ENCODE measurements at places on chromosomes 3 and 15.

GRCh38 chr15:42584031-42584765 lies 8.8 kb downstream of the STARD9 start:
- H3K27me3 ChIP-seq: no peaks in the 10 kb centered on the region
- no peak overlapping the region for H3K4me3 ChIP-seq
- H3K27ac ChIP-seq: no peak overlapping the region
- no peak for DNase-seq
- no peaks in the 10 kb centered on the region for H3K36me3 ChIP-seq

GRCh38 chr15:25508369-25509002 lies 69.7 kb upstream of the UBE3A start:
- no peak overlapping the region for H3K4me3 ChIP-seq
- H3K4me1 ChIP-seq: no peaks in the 10 kb centered on the region
- no peak overlapping the region for H3K27ac ChIP-seq
- H3K27me3 ChIP-seq: no peaks in the 10 kb centered on the region

DNA sequence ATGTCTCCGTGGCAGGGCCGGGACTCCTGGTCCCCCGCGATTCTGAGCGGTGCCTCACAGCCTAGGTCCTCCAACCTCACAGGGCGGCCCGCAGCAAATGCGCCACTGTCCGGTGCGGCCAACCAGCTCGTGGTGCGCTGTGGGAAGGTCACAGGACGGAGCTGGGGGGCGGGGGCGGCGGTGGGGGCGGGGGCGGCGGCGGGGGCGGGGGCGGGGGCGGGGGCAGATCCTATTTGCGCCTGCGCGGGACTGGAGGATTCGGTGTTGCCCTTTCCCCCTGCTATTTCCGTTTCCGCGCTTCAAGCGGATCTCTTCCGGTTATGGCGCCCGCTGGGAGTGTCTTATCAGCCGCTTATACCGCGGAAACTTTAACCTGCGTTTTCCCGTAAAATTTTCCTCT lies 106.7 kb upstream of the SNRPN start:
- no peaks in the 10 kb centered on the region for H3K4me1 ChIP-seq
- no peak overlapping the region for H3K4me3 ChIP-seq
- DNase-seq: no peak
- no peaks in the 10 kb centered on the region for H3K36me3 ChIP-seq

- no peaks in the 10 kb centered on the region for H3K27me3 ChIP-seq
- no peak overlapping the region for H3K27ac ChIP-seq
- no peak for DNase-seq
- no peaks in the 10 kb centered on the region for H3K36me3 ChIP-seq
- no peak overlapping the region for H3K4me3 ChIP-seq
Observed at GRCh38 chr3:60490992-60491391, 760.3 kb downstream of the FHIT start.

DNA sequence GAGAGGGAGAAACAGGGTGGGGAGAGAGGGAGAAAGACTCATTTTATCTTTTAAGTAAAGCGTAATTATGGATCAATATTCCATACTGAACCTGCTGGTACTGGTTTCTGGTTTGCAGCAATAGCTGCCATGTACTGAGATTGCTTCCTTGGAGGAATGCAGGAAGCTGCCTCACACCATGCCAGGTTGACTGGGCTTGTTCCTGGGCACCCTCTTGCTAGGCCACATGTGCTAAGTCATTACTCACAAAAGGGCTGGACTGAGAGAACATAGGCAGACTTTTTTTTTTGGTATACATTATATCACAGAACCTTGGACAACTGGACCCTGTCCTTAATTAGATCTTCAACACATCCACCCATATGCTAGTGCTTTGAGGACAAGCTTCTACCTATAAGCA lies 193.4 kb downstream of the ZNF621 start:
- no peak overlapping the region for H3K27ac ChIP-seq
- H3K27me3 ChIP-seq: no peaks in the 10 kb centered on the region

DNA sequence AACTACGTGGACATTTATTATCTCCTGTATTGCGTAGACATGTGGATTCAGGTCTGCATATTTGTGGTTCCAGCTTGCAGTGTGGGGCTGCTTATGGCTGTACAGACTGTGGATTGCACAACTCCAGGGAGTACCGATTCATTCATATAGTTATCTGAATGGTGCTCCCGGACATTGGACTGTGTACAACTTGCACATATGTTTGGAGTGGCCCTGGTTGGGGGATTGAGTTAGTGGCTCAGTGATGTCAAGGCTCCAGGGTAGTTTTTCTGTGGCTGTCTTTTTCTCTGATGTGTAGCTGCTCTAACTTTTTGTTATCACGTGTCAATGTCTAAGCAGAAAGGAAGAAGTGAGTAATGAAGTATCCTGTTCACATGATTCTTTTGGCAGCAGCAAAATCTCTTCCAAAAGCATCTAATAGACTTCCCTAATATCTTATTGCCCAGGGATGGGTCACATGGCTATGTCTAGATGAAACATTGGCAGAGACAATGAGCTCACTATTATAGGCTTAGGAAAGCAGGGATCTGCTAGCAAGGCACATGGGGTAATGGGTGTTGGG lies 15.8 kb downstream of the ST3GAL6 start:
- H3K27ac ChIP-seq: no peak overlapping the region
- H3K4me1 ChIP-seq: no peaks in the 10 kb centered on the region
- no peak for DNase-seq

DNA sequence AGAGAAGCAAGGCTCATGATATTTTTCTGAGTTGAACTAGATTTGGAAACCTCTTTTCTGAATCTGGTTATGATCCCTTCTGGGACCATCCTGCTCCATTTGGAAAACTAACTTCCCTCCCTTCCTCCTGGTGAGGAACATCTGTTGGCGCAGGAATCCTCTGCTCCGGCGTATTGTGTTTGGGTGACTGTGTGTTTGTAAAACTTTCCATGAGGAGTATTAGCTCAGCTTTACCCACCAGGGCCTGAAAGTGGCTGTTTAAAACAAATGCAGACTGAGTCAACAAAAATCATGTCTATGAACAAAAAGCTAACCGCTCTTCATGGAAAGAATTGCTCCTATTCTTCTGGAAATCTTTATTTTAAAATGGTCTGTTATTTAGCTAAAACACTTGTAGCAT lies 17.7 kb downstream of the STARD9 start:
- no peak overlapping the region for H3K4me3 ChIP-seq
- H3K27ac ChIP-seq: no peak overlapping the region
- DNase-seq: no peak

- no peaks in the 10 kb centered on the region for H3K36me3 ChIP-seq
- no peak for DNase-seq
- no peaks in the 10 kb centered on the region for H3K4me1 ChIP-seq
Observed at GRCh38 chr3:160003520-160004128, 15.0 kb downstream of the IL12A start.

- H3K27ac ChIP-seq: no peak overlapping the region
- no peak overlapping the region for H3K4me3 ChIP-seq
- H3K4me1 ChIP-seq: no peaks in the 10 kb centered on the region
- DNase-seq: no peak
- H3K27me3 ChIP-seq: no peaks in the 10 kb centered on the region
- no peaks in the 10 kb centered on the region for H3K36me3 ChIP-seq
Observed at GRCh38 chr3:62965311-62965710, 90.1 kb upstream of the CADPS start.

DNA sequence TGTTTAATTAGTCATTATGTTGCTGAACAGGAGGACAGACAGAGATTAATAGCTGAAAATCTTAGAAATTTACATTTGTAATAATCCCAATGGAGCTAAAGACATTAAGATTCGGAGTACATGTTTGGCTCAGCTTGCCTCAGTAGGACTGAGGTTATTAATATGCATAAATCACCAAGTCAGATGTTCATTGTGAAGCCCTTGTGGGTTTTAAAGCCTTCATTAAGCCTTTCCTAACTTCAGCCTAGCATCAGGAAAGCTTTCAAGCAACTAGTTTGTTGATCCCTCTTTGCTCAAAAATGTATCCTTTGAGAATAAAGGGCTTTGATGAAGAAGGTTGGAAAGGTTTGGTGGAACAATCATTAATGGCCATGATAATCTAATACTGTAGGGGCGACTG lies 178.2 kb upstream of the CGNL1 start:
- no peak overlapping the region for H3K27ac ChIP-seq
- DNase-seq: no peak
- no peak overlapping the region for H3K4me3 ChIP-seq
- no peaks in the 10 kb centered on the region for H3K27me3 ChIP-seq

DNA sequence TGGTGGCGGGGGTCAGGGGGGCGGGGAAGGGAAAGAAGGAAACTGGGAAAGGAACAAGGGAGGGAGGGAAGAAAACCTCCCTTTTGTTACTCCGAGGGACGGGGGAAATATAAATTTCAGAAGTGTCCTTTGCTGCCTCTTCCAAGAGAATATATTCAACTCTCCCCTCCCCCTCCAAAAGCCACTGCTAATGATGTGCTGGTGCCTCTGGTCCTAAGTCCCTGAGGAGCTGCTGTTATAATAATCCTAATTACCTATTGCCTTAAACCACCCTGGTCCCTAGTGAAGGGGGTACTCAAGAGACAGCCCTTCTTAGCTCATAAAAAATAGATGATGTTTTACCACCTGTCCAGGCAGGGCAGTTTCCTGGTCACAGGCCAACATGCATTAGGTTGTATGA lies 118.3 kb upstream of the TRIM42 start:
- H3K27ac ChIP-seq: no peak overlapping the region
- H3K4me3 ChIP-seq: no peak overlapping the region
- no peak for DNase-seq
- H3K4me1 ChIP-seq: no peaks in the 10 kb centered on the region
- H3K27me3 ChIP-seq: no peaks in the 10 kb centered on the region

DNA sequence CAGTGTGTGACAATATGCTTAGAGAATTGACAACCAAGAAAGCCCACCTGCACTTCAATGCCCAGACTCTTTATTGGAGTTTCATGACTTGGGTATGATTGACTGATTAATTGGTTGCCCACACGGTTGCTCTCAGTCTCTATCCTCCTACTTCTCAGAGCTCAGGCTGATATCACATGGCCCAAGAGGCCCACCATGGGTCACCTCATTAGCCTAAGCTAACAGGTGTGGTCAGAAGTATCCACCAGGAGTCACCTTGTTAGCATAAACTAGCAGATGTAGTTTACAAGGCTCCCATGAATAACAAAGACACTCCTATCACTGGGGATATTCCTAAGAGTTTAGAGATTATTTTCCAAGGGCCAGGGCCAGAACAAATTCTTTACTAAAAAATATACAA lies 120.2 kb upstream of the MBNL1 start:
- no peaks in the 10 kb centered on the region for H3K27me3 ChIP-seq
- no peaks in the 10 kb centered on the region for H3K36me3 ChIP-seq
- H3K4me3 ChIP-seq: no peak overlapping the region
- H3K4me1 ChIP-seq: no peaks in the 10 kb centered on the region
- H3K27ac ChIP-seq: no peak overlapping the region

- DNase-seq: peak; percentile 19
- H3K4me1 ChIP-seq: peaks cover 67% of the 10 kb centered on the region
- H3K27me3 ChIP-seq: peaks cover 12% of the 10 kb centered on the region
- peak overlapping the region; percentile 65 for H3K4me3 ChIP-seq
- H3K36me3 ChIP-seq: no peaks in the 10 kb centered on the region
Observed at GRCh38 chr15:40439960-40440742, 602 bp upstream of the BAHD1 start.

DNA sequence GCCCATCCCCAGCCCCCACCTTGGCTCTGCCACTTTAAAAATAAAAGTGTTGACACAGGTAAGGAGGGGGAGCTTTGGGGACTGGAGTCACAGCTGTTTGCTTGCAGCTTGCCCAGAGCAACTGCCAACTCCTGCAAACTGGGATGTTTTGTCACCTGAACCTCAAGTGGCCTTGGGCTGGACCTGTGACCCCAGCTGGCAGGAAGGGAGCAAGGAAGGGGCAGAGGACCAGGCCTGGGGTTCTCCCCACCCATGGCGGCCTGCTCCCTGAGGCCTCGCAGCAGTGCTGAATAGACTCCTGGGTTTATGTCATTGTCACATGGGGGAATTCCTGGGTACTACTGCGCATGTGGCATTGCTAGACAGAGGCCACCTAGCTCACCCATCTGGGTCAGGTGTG lies 246.9 kb upstream of the TLE3 start:
- H3K27me3 ChIP-seq: no peaks in the 10 kb centered on the region
- DNase-seq: no peak
- no peak overlapping the region for H3K27ac ChIP-seq
- H3K4me3 ChIP-seq: no peak overlapping the region

- no peak overlapping the region for H3K4me3 ChIP-seq
- no peak for DNase-seq
- H3K27ac ChIP-seq: no peak overlapping the region
Observed at GRCh38 chr3:164387236-164387635, 691.1 kb downstream of the SI start.

DNA sequence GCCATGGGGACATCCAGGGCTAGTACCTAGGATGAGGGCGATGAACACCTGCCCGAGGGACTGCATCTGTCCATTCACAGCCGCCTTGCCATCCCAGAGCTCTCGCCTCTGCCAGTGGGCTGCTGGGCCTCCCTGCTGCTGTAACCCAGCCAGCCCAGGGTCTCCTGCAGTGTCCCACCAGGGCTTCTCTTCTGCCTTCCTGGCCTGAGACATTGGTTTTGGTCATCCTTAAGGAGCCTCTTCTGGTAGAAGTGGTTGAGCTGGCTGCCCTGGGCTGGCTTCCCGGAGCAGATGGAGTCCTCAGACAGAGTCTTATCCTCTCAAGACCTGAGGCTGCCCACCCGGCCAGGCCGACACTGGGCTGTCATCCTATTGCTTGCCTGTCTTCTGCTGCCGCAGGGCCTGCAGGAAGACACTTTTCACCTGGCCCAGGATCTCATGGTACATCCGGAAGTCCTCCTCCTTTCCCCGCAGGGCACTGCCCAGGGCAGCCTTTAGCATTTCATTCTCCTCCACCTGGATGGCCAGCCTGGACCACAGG lies 6.1 kb upstream of the HHATL start:
- no peak for DNase-seq
- no peaks in the 10 kb centered on the region for H3K36me3 ChIP-seq
- H3K4me1 ChIP-seq: no peaks in the 10 kb centered on the region
- H3K27me3 ChIP-seq: no peaks in the 10 kb centered on the region
- H3K27ac ChIP-seq: no peak overlapping the region

DNA sequence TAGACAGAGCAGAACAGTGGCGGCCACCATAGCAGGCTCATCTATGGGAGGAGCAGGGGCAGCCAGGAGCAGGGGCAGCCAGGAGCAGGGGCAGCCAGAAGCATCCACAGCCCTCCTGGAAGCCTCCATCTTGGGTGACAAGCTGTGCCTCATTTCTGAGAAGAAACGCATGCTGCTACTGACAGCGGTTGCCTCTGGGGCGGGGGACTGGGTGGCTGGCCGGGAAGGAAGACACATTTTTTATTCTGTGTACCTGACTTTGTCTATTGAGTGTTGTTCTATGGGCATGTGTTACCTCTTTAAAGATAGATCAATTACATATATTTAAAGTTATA lies 71.5 kb upstream of the KLF13 start:
- H3K4me3 ChIP-seq: no peak overlapping the region
- no peaks in the 10 kb centered on the region for H3K36me3 ChIP-seq
- no peaks in the 10 kb centered on the region for H3K27me3 ChIP-seq

DNA sequence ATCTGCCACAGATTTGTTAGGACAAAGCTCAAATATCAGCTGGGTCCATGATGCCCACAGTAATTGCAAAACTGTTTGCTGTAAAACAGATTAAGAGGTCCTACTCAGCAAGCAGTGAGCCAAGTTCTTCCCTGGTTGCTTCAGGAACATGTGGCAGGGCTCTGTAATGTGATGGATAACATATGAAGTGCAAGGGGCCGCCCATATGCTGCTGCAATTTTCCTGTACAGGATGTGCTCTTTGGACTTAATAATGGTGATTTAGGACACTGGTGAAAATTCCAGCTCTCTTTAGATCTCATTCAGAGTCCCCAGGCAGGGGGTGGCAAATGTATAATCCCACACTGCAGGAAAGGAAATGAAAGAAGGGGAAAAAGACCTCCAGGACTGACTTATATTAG lies 289.4 kb downstream of the LSAMP start:
- DNase-seq: no peak
- H3K4me1 ChIP-seq: no peaks in the 10 kb centered on the region
- no peaks in the 10 kb centered on the region for H3K27me3 ChIP-seq
- no peak overlapping the region for H3K4me3 ChIP-seq

Measured in CD4-positive, alpha-beta memory T cell (primary cell).